A172 (cell line): ENCODE measurements at places on chromosomes 1 and 21. TPM values are rescaled to one million over a fixed set of nuclear protein-coding genes. Genes with fewer than 3 reads are reported as not detected.

The LCE3B gene
- not detected in 2 replicates for total RNA-seq

The OSCP1 gene
- total RNA-seq, result 5.8 and 9.2 TPM in 2 replicates

The ADAMTSL4 gene
- 0.38 and 2.3 TPM in 2 replicates for total RNA-seq

- no peak for DNase-seq
Measured at GRCh38 chr1:93925206-93925605, 16.0 kb upstream of the GCLM start.

DNA sequence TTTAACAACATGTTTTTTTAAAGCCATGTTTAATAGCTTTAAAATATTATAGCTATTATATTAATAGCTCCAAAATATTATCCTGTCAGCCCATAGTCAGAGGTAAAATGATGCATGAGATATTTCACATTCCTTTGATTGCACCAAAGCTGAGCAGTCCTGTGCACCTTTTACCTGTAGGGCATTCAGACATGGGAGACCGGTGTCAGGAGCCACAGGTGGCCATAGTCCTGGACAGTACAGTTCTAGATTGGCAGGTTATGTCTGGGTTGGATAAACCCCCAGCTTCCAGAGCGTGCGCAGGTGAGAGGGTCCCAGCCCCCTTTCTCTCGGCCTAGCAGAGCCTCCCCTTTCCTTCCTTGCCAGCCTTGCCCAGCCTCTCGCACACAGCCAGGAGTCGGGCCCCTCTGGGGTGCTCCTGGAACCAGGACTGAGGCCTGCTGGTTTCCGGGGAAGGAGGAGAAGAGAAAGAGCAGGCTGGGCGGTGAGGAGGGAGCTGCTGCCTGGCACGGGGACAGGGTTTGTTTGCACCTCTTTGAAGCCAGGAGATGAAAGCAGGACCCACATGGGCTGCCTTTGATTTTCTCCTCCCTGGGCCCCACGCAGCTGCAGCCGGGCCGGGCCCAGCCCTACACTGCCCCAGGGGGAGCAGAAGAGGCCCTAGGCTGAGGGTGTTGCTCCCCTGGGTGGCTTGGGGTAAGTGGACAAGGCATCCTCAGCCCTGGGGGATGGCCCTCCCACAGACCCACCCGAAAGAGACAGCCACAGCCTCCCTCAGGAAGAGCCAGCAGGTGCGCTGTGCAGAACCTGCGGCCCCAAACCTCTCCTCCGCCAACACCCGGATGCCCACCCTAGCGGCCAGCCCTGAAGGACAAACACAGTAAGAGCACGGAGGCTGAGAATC is 75.2 kb upstream of the TARDBP start:
- no peak for DNase-seq

DNA sequence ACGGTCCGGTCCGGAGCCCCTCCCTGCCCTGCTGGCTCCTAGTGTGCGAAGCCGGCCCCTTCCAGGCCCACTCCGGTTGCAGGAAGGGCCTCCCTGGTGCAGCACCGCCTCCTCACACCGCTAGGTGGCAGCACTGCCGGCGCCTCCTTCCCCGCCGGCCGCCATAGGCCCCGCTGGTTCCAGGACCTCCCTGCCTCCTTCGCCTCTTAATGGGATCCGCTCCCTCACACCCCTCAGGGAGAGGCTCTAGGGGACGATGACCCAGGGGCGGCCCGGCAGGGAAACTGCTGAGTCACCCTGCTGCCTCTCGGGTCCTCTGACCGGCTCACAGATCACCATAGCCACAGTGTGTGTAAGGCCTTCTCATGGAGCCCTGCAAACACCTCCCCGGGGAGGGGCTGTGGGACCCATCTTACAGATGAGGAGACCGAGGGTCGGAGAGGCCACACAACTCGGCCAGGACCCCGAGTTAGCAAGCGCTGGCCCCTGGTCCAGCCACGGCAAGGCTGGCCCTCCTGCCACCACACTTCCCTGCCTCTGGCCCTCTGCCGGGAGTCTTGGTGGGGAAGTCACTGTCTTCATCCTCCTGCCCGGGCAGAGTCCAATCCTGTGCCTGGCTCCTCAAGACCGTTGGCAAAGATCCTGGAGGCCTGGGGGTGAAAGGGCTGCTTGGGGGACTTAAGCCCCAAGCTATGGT is 1.6 kb upstream of the AJAP1 start:
- no peak for DNase-seq

DNA sequence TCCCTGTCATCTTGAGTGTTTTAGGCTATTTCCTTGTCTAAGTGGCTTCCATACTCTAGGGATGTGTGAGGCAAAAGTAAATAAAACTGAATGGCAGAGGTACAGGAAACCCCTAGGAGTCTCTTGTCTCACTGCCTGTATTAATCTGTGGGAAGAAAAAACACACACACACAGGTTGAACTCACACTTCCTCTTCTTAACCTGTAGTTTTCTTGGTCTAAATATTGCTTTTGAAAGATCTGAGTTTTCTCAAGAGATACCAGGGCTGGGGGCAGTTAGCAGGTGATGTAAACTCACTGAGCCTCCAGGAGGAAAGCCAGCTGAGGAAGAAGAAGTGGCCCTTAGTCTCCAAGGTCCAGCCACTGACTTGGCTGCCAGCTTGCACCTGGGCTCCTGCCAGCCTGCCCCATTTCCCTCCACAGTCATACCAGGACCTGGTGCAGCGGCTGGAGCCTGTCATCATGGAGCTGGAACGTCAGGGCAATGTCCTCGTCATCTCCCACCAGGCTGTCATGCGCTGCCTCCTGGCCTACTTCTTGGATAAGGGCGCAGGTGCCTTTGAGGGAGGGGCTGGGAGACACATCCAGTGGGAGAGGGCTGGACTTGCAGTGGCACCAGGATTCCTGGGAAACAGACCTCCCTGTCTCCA is 16.9 kb downstream of the PFKFB2 start:
- DNase-seq, result no peak

DNA sequence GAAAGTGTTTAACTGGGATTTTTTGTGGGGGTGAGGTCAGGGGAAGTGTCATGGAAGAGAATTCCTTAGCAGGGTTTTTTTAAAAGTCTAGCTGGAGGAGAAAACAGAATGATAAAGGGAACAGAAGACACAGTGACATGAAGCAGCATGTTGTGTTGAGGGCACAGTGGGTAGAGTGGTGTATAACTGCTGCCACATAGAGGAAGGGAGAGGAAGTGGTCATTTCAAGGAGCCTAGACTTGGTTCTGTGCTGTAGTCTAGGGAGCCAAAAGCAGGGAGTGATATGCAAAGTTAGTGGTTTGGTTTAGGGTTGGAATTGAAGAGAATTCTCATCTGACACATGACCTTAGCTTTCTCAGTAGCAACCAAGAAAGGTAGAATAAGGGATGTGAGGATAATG is 10.2 kb downstream of the EEIG2 start:
- DNase-seq, result peak; percentile 19

DNA sequence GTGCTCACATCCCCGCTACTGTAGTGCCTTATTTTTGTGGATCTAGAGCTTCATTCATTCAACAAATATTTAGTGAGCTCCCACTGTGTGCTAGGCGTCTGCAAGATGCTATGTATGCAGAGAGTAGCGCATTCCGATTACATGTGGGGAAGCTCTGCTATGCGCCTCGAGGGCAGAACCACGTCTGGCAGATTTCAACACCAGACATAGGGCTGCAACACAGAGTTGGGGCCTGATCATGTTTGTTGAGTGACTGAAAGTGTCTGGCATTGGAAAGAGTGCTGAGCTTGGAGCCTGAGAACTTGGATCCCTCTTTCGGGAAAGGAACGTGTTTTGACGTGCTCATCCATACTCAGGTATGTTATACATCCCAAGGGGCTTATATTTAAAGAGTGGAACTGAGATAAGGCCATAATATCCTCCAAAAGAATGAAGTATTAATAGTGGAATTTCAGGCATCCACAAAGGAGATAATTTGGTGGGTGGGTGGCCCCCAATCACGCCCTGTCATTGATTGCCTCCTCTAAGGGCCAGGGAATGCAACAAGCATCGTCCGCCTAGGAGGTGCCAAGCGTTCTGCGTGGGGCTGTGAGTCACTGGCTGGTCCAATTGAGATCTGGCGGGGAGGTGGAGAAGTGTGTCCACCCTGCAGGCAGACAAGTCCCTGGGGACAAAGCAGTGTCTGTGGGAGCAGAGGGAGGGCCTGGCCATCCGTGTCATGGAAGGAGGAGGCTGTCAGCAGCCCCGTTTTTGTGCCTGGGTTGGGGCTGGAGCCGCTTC is 62.8 kb upstream of the ZBTB40 start:
- DNase-seq, result no peak
